ENCODE measurements at places on chromosomes 11 and 22. TPM values are rescaled to one million over a fixed set of nuclear protein-coding genes. Genes with fewer than 3 reads are reported as not detected.
A peak's percentile ranks its signal among the peaks of the same experiment; 100 is the strongest.

DNA sequence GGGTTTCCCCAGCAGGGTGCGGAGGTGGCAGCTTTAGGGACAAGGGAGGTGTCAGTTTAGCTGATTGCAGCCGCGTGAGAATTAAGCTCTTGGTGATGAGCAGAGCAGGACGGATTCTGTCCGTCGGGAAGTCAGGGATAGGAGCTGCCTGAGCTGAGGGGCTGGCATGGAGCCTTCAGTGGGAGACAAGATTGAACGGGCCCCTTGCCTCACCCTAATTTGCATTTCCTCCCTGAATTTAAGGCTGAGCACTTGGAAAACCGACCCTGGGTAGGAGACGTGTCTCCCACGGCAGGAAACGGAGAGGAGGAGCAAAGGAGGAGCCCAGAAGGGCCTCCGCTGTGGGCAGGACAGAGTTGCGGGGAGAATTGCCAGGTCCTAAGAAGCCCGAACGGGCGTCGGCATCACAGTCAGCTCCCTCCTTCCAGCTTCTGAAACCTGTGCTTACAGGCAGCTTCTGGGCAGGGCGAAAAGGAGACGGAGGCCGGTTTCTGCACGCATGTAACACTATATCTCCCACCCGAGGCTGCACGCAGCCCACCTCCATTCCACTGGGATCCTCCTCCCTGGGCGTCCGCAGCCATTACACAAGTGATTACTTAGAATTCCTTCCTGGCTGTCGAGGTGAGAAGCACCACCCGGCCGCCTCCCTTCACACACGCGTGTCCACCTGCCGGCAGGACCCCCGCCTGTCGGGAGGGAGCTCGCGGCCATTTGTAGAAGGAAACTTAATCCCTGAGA, 345.8 kb downstream of the BRD1 start:
- H3K36me3 ChIP-seq, result peaks cover 3% of the 10 kb centered on the region
- no peak overlapping the region for H3K27ac ChIP-seq
- no peak overlapping the region for H3K4me3 ChIP-seq
- no peaks in the 10 kb centered on the region for H3K27me3 ChIP-seq
- DNase-seq, result no peak

- peaks cover 9% of the 10 kb centered on the region for H3K27me3 ChIP-seq
- H3K4me3 ChIP-seq, result no peak overlapping the region
- H3K27ac ChIP-seq, result no peak overlapping the region
Observed at GRCh38 chr11:27395556-27396258, 32.7 kb upstream of the CCDC34 start.

DNA sequence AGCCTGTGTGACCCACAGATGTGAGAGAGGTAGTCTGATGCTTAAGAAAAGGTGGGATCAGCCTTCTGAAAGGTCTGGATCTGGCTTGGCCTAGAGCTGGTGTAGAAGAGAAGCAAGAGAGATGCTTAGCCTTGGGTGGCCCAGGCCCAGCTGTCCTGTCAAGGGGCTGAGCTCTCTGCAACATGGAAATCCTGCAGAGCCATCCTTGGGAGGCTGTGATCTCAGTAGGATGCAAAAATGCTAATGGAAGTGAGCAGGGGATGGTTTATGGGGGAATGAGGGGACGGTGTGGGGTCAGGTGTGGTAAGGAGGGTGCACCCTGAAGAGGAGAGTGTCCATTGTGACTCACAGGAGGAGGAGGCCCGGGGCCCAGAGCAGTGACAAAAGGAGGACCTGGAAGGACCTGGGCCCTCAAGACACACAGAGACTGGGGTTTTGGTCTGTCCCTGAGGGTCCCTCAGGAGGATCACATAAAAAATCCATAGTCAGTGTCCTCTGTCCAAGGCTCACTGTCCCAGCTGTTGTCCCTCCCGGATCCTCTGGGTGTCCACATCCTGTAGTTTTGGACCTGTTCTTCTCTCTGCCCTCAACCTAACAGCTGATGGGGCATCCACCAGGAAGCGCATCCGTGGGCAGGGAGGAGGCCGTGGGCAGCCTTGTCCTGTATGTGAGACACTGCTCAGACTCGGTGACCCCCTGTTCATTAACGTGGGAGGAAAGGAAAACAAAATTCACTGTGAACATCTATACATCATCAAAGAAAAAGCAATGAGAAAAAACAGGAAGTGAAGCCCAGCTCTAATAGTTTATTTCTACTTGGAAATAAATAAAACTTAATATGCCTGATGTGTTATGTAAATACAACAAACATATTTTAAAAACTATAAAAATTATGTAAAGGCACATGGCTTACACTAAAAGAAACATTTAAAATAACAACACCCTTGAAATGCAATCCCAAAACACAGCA, 129.8 kb downstream of the ZNF280B start:
- H3K27me3 ChIP-seq, result peaks cover 44% of the 10 kb centered on the region
- no peak overlapping the region for H3K27ac ChIP-seq
- no peaks in the 10 kb centered on the region for H3K36me3 ChIP-seq
- H3K4me1 ChIP-seq, result no peaks in the 10 kb centered on the region
- no peak overlapping the region for H3K4me3 ChIP-seq
- DNase-seq, result no peak

DNA sequence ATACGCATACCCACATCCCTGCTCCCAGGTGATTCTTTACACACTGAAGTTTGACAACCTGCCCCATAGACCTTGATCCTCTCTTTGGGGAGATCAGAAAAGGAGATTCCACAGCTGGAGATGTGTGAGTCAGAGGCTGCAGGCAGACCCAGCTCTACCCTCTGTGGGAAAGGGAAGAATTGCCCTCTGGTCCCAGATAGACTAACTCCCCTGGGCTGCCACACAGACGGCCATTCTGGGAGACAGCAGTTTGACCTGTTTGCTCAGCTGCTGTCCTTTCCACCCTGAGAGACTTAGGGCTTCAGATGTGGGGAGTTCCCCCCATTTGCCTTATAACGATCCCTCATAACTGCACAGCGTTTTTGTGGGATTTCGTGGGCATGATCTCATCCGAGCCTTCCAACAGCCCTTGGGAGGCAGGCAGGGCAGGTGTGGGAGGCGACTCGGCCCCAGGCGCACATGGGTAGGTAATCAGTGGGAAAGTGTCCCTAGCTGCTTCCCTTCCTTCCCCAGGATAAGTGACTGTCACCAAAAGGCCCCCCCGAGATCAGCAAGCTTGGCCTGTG, 14.1 kb downstream of the FAM83F start:
- no peaks in the 10 kb centered on the region for H3K36me3 ChIP-seq
- no peak for DNase-seq
- peaks cover 33% of the 10 kb centered on the region for H3K27me3 ChIP-seq
- H3K4me1 ChIP-seq, result peaks cover 19% of the 10 kb centered on the region
- H3K4me3 ChIP-seq, result peak overlapping the region; percentile 36
- H3K27ac ChIP-seq, result no peak overlapping the region

DNA sequence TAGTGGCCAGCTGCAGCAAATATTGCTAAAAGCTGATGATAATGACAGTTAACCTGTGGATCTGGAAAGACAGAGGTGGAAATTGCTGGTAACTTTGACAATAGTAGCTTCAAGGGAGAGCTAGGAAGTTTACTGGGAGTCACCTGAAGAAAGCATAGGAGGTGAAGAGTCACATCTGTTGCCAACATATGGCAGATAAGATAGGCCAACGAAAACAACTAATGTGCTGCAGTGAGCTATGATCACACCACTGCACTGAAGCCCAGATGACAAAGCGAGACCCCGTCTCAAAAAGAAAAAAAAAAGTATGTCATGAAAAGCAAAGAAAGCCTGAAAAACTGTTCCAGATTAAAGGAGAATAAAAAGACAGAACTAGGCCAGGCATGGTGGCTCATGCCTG, 4.3 kb upstream of the PRDM10 start:
- no peak overlapping the region for H3K4me3 ChIP-seq
- H3K27ac ChIP-seq, result no peak overlapping the region
- no peaks in the 10 kb centered on the region for H3K27me3 ChIP-seq
- no peaks in the 10 kb centered on the region for H3K36me3 ChIP-seq

- no peaks in the 10 kb centered on the region for H3K36me3 ChIP-seq
- no peak overlapping the region for H3K4me3 ChIP-seq
- no peak overlapping the region for H3K27ac ChIP-seq
- no peak for DNase-seq
- H3K27me3 ChIP-seq, result peaks cover 4% of the 10 kb centered on the region
Observed at GRCh38 chr22:39466228-39467006, 9.6 kb downstream of the MGAT3 start.

GRCh38 chr11:66919923-66920322, 38.3 kb downstream of the PC start:
- H3K27ac ChIP-seq, result no peak overlapping the region
- H3K27me3 ChIP-seq, result no peaks in the 10 kb centered on the region
- no peaks in the 10 kb centered on the region for H3K4me1 ChIP-seq

GRCh38 chr22:22712092-22712658, 67.8 kb downstream of the GGTLC2 start:
- no peak for DNase-seq
- no peak overlapping the region for H3K27ac ChIP-seq

GRCh38 chr11:88383447-88383846, 45.9 kb upstream of the CTSC start:
- DNase-seq, result no peak
- H3K36me3 ChIP-seq, result no peaks in the 10 kb centered on the region
- peaks cover 11% of the 10 kb centered on the region for H3K4me1 ChIP-seq
- H3K4me3 ChIP-seq, result no peak overlapping the region
- H3K27ac ChIP-seq, result no peak overlapping the region

DNA sequence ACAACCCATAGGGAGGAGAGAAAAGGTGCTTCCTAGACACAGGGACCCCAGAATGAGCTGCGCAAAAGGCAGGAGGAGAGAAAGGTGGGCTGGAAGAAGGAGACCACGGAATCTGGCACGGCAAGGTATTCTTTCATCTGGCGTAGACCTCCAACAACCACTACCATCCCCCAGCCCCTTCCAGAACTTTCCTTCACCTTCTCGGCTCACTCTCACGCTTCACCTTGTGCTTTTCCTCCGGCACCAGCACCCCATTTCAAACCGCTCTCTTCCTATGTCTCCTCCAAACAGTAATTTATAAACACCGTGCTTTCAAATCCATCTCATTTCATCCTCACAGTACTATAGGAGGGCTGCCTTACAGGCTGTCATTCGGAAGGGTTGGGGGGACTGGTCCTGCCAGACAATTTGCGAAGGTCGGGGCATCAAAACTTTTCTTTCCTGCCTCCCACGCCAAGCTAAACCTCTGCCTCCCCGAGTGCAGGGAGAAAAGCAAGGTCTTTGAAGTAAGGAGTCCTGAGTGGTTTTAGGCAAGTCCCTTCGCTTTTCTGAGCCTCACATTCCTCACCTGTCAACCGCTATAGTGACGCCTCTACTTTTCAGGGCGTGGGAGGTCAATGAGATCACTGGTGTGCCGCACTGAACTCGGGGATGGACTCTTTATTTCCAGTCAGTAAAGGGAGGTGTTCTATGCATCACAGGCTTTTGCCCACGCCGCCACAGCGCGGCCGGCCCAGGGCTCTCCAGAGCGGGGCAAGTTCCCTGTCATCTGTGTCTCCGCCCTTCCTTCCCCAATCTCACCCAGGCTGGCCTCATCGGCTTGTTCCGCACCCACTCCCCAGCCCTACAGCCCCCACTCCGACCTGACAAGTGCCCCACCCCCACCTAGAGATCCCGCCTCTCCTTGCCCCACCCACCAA, 800 bp downstream of the KCTD21 start:
- H3K27me3 ChIP-seq, result no peaks in the 10 kb centered on the region
- peaks cover 37% of the 10 kb centered on the region for H3K4me1 ChIP-seq
- peak; percentile 42 for DNase-seq
- peak overlapping the region; percentile 99 for H3K4me3 ChIP-seq

DNA sequence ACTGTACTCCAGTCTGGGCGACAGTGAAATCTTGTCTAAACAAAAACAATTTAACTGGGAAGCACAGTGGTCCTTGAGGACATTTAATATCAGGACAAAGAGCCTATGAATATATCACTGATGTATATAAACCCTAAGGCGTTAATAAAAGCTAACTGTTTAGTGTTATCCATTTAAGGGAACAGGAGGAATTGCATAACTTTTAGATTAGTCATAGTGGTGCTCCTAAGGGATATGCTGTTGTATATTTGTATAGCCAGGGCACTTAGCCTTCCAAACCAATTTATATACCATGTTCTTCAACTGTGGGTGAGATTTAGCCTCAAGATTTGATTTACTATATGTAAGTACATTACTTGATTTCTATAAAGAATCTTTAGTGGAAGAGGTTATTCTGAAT, 3.0 kb upstream of the CHEK1 start:
- no peaks in the 10 kb centered on the region for H3K27me3 ChIP-seq
- H3K4me3 ChIP-seq, result no peak overlapping the region
- no peak for DNase-seq
- no peak overlapping the region for H3K27ac ChIP-seq

- H3K4me3 ChIP-seq, result no peak overlapping the region
- H3K36me3 ChIP-seq, result no peaks in the 10 kb centered on the region
- H3K27me3 ChIP-seq, result peaks cover 7% of the 10 kb centered on the region
- H3K4me1 ChIP-seq, result peaks cover 2% of the 10 kb centered on the region
- DNase-seq, result no peak
- H3K27ac ChIP-seq, result no peak overlapping the region
Observed at GRCh38 chr11:2774173-2775082, 74.6 kb upstream of the KCNQ1OT1 start.

GRCh38 chr11:69750108-69750850, 24.9 kb downstream of the FGF4 start:
- no peak for DNase-seq
- H3K27me3 ChIP-seq, result peaks cover 7% of the 10 kb centered on the region
- H3K4me1 ChIP-seq, result no peaks in the 10 kb centered on the region
- H3K36me3 ChIP-seq, result no peaks in the 10 kb centered on the region
- H3K4me3 ChIP-seq, result no peak overlapping the region
- no peak overlapping the region for H3K27ac ChIP-seq

DNA sequence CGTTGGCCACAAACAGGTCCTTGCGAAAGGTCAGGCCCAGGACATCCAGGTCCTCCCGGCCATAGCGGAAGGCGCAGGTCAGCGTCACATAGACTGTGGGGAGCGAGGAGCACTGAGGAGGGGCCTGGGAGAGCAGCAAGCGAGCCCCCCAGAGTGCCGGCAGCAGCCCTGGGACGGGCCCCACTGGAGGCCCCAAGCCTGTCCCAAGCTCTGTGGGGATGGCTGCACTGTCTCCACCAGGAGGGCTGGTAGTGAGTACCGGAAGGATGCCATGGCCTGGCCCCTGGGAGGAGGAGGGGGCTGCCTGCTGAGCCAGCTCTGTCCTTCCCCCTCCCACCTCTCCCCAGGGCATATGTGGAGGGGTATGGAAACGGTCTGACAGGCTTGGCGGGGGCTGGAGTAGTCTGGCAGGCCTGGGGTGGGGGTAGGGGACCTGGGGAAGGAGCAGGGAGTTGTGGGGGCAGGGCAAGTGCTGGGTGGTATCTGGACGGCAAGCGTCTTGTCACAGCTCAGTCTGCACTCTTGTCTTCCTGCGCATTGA, 42.9 kb downstream of the TPBGL start:
- no peak for DNase-seq
- H3K4me3 ChIP-seq, result no peak overlapping the region
- H3K27me3 ChIP-seq, result no peaks in the 10 kb centered on the region
- no peaks in the 10 kb centered on the region for H3K36me3 ChIP-seq

DNA sequence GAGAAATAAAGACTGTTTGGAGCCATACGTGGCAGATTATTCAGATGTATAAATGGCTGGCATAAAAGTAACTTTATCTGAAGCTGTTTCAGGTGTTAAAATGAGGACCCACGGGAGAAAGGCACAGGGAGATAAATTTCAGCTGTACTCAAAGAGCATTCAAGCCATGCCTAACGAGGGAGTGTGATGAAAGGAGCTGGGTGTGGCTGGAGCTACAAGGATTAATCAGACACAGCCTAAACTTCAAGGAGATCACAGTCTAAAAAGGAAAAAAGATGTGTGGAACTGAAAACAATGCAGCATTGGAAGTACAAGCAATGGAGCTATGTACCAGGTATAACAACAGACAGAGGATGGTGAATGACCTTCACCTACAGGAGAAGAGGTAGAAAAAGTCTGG, 120.8 kb upstream of the APOA1 start:
- DNase-seq, result no peak
- peaks cover 52% of the 10 kb centered on the region for H3K4me1 ChIP-seq
- no peak overlapping the region for H3K4me3 ChIP-seq

Gene SCGB1A1
- not detected for total RNA-seq

Gene HBD
- not detected for total RNA-seq

Gene PATE3
- not detected for total RNA-seq
